GM12864 (cell line): ENCODE measurements at places on chromosomes 2 and 18.
A peak's percentile ranks its signal among the peaks of the same experiment; 100 is the strongest.

DNA sequence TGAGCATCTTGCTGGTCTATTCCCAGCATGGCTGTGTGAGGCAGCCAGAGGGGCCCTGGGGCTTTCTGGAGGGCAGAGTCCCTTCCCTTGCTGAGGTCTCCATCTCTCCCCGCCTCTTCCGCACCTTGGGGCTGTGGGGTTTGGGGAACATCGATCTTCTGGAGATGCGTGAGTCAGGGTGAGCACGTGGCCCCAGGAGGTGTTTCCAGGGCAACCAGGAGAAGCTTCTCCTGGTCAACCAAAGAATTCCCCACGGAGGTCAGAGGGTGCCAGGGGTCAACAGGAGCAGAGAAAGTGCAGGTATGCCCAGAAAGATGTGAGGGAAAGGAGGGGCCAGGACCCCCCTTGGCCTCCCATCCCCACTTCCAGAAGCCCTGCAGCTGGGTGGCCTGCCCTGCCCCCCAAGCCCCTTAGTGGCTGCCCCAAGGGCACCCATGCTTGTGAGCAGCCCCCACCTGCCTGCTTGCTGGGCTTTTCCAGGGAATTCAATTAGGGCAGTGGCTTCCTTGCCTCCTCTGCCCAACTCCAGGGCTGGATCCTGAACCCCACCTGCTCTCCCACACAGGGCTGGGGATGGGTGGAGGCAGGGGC is 2.8 kb upstream of the PROM2 start:
- no peak for DNase-seq

DNA sequence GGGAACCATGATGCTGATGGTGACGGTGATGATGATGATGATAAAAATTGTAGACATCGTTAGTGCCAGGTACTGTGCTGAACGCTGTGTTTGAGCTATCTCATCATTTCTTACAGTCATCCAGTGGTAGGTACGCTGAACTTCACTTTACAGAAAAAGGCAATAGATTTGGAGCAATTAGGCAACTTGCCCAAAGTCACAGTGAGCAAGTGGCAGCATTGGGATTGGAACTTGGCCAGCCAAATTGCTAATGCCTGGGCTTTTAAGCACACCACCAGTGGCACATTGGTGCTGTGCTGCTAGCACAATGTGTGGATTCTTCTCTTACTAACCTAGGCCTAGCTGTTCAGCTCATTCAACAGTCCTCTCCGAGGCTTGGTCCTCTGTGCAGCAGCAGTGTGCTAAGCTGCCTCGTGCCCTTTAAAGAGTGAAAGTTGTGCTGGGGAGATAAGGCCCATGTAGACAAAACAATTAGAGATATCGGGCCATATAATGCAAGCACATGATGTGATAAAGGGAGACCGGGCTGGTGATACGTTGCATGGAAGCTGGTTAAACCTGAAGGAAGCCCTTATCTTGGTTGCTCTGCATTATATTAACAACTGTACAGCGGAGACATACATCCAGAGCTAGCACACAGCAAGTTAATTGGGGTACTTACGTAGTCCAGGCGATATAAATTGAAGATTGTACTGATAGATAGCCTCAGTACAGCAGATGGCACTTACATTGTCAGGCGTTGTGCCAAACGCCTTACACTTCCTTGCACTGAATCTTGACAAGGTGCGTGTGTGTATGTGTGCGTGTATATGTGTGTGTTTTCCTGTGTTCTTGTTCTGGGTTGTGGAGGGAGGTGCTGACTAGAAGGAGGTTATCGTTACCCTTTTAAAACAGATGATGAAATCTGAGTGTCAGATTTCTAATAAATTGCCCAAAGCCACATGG is 28.4 kb downstream of the HK2 start:
- DNase-seq: no peak

DNA sequence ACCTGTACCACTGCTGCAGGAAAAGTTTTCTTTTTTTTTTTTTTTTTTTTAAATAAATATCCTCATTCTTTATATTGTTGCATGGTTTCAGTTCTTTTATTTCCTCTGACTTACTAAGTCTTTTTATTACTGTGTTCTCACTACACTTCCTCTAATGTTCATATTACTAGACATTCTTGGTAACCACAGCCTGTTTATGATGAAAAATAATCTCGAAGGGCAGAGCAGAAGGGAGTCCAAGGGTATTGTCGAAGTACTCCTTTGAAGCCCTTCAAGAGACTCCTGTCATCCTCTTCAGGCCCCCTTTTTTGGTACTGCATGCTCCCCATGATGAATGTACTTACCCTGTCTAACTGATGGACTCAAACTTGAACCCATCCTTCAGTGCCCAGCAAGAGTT is 61.2 kb downstream of the RND3 start:
- DNase-seq: no peak

GRCh38 chr2:40450066-40450795 is 1.7 kb downstream of the SLC8A1 start:
- no peak for DNase-seq

GRCh38 chr2:186648130-186648529 is 45.7 kb upstream of the FAM171B start:
- no peak for DNase-seq

- DNase-seq: no peak
Observed at GRCh38 chr2:105361102-105361889, 24.0 kb downstream of the C2orf49 start.

DNA sequence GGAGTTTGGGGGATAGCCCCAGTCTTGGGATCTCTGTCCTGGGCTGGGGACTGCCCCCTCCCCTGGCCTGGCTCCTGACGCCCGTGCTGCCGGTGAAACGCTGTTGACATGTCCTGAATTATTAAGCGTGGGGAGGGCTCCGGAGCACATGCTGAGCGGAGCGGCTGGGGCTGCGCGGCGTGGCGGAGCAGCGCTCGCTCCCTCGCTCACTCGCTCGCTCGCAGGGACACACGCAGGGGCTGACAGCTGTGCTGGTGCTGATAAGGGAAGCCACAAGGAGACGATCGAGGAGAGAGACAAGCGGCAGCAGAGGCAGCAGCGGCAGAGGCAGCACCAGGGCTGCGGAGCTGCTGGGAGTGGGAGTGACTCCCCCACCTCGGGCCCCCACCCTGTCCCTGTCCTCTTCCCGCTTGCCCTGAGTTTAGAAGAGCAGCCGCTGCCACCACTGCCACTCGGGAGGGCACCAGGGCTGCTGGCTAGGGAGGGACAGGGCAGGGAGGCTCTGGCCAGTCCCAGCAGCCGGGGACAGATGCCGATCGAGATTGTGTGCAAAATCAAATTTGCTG is at the start of gene ASIC4:
ASIC4 (plus strand) TSS at position 287 of the 566 bp plus-strand sequence; CDS start at position 530, 243 bp downstream.
- DNase-seq: no peak

DNA sequence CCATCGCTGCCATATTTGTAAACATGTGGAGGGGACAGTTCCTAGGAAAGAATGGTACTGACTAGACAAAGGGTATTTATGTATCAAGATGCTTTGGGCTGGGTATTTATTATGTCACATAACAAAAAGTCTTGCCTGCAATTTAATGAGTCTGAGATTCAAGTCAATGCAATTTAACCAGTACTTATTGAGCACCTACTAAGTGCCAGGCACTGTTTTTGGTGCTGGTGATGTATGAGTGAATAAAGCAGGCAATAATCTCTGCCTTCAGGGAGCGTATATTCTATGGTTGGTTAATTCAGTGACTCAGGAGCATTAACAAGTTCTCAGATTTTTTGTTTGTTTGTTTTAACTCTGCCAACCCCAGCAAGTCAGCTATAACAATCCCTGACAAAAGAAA is 24.6 kb upstream of the ACVR1 start:
- DNase-seq: no peak

- no peak for DNase-seq
Observed at GRCh38 chr2:22843919-22844537, 541.0 kb upstream of the KLHL29 start.

- no peak for DNase-seq
Observed at GRCh38 chr2:86632672-86633071, 9.0 kb upstream of the RNF103 start.

- no peak for DNase-seq
Observed at GRCh38 chr2:65700004-65700651, 267.7 kb upstream of the SPRED2 start.

- peak; percentile 94 for DNase-seq
Observed at GRCh38 chr2:136381722-136382633, 264.0 kb upstream of the CXCR4 start.

GRCh38 chr18:22559414-22560274 is 141.9 kb upstream of the CTAGE1 start:
- DNase-seq: no peak

DNA sequence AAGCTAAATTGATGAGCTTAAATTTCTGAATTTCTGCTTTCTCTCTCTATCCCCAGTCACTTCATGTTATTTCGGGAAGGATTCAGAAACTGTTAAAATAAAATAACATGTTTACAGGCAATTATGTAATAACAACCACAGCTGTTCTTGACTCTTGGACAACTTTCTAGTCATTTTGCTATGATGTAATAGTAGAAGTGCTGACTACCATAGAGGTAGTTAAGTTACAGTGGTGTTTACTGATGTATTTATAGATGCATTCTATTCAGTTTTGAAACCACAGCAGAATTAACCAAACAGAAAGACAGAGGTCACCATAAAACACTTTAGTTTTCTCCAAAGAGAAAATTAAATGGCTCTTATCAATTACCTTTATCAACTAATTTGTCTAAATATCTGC is 1292.0 kb upstream of the CHAC2 start:
- no peak for DNase-seq

DNA sequence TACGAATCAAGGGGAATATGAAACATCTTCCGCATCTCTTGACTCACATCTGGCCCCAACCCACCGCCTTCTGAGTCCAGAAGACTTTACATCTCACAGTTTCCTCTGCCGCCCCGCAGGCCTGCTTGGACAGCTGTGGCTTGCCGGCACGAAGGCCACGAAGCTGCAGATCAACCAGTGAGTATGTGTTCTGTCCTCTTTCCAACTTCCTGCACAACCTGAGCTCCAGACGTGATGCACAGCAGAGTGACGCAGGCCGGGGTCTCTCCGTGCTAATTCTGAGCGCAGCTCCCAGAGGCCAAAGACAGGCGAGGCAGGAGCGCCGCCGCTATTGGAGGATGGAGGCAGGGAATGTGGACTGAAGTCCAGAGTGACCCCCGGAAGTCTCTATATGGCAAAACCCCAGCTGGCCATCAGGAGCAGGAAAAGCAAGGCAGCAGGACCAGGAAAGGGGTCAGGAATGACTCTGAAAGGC is 93.5 kb downstream of the ZCCHC2 start:
- DNase-seq: no peak

GRCh38 chr2:33859176-33859575 is 260.1 kb upstream of the FAM98A start:
- DNase-seq: no peak

- DNase-seq: no peak
Observed at GRCh38 chr2:176056406-176056805, 27.4 kb downstream of the EVX2 start.

DNA sequence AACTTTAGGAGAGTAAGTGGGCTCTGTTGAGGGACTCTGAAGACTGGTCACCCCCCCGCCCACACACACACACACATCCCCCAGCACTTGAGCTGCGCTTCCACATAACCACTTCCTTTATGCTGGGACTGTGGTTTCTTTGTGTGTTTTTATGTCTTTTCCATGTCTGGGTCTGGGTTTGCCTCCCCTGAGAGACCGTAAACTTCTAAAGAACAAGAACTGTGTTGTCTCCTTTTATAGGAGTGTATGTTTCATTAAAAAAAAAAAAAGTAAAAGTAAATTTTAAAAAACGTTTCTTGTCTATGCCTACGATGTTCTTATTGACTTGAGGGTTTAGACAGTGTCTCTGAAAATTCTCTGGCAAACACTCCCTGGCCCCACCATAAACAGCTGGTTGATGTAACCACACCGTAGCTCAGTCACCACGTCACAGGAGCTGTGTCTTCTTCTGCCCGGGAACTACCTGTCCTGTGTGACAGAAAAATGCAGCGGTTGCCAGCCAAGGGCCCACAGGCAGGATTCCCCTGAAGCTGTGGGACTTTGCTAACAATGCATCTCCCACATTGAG is 68.0 kb downstream of the KLHL29 start:
- DNase-seq: no peak

GRCh38 chr2:96204836-96205624 is 3.6 kb downstream of the STARD7 start:
- no peak for DNase-seq

DNA sequence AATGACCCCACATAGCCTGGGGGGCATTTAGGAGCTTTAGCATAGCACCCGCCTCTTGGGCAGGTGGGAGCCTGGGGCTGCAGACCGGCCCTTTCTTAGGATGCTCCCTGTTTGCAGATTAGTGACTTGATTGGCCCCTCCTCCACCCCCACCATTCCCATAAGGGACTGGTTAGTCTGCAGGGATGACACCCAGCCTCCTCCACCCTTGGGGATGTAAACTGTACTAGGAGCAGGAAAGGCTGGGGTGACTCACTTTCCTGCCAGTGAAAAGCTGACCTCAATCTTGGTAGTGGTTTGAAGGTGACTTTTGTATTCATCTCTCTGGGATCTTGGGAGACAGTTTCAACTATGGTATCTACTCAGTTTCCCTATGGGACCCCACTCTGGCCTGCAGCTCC is 24.2 kb downstream of the CTIF start:
- no peak for DNase-seq

- DNase-seq: peak; percentile 96
Observed at GRCh38 chr2:62309465-62310091, 113.7 kb downstream of the B3GNT2 start.
